ENCODE measurements at places on chromosomes 16 and 17.

GRCh38 chr17:60971515-60972369, 294.1 kb downstream of the BCAS3 start:
- no peak for DNase-seq

GRCh38 chr17:18187226-18187625, 3.6 kb downstream of the ALKBH5 start:
- DNase-seq: no peak

DNA sequence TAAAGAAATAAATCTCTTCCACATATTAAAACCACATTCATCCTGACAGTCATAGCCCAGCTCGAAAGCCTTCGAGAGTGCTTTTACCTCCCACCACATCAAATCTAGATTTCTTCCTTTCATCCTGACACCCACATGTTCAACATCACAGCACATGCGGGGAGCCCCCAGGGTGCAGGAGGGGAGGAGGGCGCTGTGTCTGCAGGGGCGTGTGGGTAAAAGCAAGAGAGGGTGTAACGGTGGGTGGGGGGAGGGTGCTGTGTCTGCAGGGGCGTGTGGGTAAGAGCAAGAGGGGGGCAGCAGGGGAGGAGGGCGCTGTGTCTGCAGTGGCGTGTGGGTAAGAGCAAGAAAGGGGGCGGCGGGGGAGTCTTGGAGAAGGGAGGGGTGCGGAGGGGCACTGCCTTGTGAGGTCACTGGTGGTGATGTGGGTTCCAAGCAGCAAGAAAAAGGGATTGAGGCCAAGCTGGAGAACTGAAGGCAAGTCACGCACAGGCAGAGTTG, 34.7 kb downstream of the ADCY9 start:
- peak; percentile 43 for DNase-seq

DNA sequence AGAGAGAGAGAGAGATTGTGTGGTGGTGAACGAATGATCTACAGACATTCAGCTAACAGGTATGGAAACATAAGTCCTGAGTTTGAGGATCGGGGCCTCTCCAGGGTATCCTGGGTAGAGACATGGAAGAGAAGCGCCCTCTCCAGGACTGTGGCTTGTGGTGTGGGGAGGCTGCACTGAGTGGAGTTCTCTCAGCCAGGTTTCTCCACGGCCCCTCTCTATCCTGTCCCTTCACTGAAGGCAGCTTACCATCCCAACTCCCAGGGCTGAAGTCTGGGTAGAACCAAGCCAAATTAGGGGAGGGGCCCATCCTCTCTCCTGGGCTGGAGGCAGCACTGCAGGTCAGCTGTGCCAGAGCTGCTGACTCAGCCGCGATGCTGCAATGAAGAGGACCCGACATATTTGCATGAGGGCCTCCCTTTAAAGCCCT, 6.2 kb downstream of the C1QL1 start:
- DNase-seq: no peak

DNA sequence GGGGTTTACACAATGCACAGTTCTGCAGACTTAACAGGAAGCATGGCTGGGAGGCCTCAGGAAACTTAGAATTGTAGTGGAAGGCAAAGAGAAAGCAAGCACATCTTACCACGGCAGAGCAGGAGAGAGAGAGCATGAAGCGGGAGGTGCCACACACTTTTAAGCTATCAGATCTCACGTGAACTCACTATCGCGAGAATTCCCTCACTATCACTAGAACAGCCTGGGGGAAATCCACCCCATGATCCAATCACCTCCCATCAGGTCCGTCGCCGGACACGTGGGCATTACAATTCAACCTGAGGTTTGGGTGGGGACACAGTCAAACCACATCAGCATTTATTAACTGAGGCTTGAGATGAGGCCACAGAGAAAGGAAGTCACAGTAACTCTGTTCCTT, 326.7 kb downstream of the C16orf95 start:
- no peak for DNase-seq

GRCh38 chr16:73092236-73092781, 44.4 kb upstream of the ZFHX3 start:
- no peak for DNase-seq

DNA sequence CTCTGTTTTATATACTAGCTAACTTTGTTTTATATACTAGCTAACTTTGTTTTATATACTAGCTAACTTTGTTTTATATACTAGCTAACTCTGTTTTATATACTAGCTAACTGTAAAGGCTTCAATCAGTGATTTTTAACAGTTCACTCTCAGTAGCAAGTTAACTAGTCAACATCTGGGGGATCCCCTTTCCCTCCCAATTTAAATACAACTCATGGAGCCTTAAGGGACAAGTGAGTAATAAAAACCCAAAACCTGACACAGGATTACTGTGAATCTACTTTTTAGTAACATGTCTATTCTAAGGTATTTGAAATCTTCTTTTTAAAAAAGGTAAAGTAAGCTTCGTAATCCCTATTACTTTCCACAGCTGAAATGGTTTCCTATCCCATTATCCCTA, 32.2 kb downstream of the FAM222B start:
- DNase-seq: no peak

GRCh38 chr17:58325289-58325726, 3.3 kb downstream of the TSPOAP1 start:
- no peak for DNase-seq

DNA sequence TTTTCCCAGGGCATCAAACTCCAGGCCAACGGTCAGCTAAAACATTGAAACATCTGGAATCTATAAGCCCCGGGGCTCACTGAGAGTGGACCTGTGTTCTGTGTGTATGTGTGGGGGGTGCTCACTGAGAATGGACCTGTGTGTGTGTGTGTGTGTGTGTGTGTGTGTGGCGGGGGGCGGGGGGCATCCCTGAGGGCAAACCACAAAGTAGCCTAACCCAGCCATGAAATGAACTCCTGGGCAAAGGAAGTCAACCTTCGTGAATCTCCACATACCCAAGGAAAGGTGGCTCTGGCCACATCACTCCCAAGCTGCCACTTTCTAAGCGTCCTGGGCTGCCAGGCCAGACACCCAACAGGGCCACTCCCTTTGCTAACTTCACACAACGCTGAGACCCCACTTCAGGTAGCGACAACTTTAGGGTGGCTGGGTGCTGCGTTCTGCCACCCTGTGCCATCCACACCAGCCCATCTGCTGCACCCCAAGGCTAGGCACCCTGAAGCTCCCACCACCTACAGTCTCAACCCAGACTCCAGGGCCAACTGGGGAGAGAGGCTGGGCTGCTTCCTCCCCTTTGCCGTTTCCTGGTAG, 1.6 kb downstream of the MAFG start:
- DNase-seq: no peak

- peak; percentile 28 for DNase-seq
Observed at GRCh38 chr16:86566601-86566965, at the start of gene FOXC2. TSS of gene FOXC2 (plus strand) at chr16:86566829. CDS start at chr16:86567336, 507 bp downstream.

DNA sequence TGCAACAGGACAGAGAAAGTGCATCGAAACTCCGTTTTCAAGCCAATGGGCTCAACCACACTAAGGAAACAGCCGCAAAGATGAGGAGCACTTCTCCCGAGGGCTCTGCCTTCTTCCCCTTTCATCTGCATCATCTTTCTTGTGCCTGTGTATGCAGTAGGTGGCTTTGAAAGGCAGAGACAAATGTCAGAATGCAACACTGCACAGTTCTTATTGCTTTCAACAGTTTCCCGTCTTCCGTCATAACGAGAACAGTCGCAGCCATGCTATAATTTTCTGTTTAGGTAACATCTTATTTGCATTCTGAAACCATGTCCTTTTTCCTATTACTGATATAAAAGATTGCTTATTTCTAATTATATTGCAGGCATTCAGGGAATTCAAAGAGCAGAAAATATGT, 205.2 kb downstream of the SLC39A11 start:
- no peak for DNase-seq

GRCh38 chr16:56269811-56270684, 78.8 kb downstream of the GNAO1 start:
- DNase-seq: no peak

GRCh38 chr16:11354733-11355574, 9.7 kb downstream of the RMI2 start:
- peak; percentile 46 for DNase-seq

- no peak for DNase-seq
Observed at GRCh38 chr16:79918916-79919315, 318.4 kb upstream of the MAF start.

- no peak for DNase-seq
Observed at GRCh38 chr17:428414-428813, 75.8 kb upstream of the RPH3AL start.

GRCh38 chr16:85391769-85392583, 221.1 kb upstream of the GSE1 start:
- DNase-seq: no peak

- DNase-seq: no peak
Observed at GRCh38 chr17:78922816-78923498, 2.2 kb downstream of the TIMP2 start.

DNA sequence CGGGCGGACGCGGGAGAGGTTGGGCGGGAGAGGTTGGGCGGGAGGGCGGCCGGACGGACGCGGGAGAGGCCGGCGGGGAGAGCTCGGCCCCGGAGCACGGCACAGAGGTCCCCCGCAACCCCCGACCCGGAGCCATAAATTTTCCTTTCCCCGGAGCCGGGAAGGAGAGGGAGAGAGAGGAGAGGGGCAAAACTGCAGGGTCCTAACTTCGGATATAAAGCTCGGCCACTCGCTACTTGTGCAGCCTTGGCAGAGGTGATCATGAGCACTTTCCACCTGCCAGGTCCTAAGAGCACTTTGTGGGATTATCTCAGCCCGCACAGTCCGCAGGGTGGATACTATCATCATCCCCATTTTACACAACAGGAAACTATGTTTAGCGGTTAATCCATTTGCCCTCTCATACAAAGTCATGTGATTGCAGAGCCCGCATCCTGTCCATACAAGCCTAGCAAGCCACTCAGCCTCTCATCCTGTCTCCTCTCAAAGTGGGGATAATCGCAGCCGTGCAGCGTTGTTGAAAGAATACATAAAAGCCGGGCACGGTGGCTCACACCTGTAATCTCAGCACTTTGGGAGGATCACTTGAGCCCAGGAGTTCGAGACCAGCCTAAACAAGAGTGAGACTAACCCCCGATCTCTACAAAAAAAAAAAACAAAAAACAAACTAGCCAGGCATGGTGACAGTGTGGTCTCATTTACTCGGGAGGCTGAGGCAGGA, 780 bp upstream of the DCAKD start:
- DNase-seq: no peak

DNA sequence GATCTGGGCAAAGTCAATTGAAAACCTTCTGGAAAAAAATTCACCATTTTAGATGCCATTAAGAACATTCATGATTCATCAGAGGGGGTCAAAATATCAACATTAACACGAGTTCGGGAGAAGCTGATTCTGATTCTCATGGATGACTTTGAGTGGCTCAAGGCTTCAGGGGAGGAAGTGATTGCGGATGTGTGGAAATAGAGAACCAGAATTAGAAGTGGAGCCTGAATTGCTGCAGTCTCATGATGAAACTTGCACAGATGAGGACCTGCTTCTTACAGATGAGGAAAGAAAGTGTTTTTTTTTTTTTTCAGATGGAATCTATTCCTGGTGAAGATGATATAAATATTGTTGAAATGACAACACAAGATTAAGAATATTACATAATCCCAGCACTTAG, 12.9 kb downstream of the ITGAX start:
- DNase-seq: no peak

- no peak for DNase-seq
Observed at GRCh38 chr16:67518676-67519075, 10.0 kb upstream of the RIPOR1 start.

DNA sequence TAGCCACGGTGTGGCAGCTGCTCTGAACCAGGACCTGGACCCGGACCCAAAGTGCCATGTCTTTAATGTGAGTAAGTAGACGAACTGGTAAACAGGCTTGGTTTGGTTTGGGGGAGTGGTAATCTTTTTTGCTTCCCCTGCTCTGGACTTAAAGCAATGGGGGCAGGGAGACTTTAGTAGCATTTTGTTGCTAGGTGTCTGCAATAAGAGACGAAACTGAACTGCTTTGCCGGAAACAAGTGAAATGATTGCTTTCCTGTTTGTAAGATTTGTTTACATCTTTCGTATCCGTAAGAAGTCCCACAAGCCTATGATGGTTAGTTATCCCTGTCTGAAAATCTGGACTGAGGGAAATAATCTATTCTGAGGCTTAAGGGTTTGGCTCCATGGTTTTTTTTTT, 21.5 kb downstream of the PRCD start:
- no peak for DNase-seq

- DNase-seq: no peak
Observed at GRCh38 chr16:46673320-46674013, 15.5 kb downstream of the VPS35 start.

DNA sequence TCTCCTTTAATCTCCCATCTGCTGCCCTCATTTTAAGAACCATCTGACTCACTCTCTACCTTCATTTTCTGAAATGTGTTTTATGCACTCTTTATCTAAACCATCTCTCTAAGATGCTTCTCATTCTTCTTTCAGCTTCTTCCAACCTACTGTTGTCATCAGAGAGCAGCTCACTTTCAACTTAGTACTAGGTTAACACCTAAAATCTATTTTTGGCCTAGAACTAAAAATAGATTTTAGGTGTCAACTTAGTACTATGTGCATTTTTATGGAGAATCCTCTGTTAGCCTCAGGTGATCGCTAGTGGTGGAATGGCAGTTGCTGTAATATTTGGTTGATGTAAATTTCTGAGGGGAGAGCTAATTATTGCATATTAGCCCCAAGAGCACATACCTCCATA, 277.1 kb downstream of the KCNJ2 start:
- no peak for DNase-seq

DNA sequence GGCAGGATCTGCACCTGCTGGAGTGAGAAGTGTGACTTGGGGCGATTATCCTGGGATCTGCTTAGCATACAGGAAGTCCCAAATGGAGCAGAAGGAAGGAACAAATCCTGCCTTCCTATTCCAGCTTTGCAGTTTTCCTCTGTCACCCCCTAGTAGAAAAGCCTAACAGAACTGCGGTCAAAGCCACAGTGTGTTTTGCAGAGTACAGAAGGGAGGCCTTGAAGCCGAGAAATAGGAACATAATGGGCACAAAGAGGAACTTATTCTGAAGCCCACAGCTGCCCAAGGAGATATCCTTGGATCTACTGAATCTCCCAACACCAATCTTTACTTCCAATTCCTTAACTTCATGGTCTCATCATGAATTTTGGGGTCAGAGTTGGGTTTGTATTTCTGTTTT, 8.5 kb downstream of the KRTAP1-5 start:
- DNase-seq: no peak

DNA sequence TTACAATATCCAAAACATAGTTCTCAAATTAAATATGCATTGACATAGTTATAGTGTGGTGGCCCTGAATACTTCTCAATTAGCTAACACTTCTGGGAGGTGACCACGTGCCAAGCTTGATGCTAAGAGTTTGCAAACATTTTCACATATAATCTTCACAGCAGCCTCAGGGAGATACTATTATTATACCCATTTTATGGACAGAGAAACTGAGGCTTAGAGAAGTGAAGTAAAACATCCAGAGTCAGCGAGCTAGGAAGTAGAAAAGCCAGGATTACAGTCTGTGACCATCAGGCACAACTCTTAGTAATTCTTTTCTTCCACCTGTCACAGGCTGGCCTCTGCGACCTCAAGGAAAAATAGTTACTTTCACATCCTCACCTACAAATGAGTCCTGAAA, 102.2 kb upstream of the IRX6 start:
- DNase-seq: no peak

- no peak for DNase-seq
Observed at GRCh38 chr17:16423226-16423872, 8.0 kb downstream of the TRPV2 start.

- DNase-seq: no peak
Observed at GRCh38 chr17:15273141-15273793, 8.1 kb upstream of the PMP22 start.

- no peak for DNase-seq
Observed at GRCh38 chr17:29190592-29191207, 10.5 kb upstream of the MYO18A start.
